Neural crest cell (in vitro differentiated cells): ENCODE measurements at places on chromosomes 4 and X.

DNA sequence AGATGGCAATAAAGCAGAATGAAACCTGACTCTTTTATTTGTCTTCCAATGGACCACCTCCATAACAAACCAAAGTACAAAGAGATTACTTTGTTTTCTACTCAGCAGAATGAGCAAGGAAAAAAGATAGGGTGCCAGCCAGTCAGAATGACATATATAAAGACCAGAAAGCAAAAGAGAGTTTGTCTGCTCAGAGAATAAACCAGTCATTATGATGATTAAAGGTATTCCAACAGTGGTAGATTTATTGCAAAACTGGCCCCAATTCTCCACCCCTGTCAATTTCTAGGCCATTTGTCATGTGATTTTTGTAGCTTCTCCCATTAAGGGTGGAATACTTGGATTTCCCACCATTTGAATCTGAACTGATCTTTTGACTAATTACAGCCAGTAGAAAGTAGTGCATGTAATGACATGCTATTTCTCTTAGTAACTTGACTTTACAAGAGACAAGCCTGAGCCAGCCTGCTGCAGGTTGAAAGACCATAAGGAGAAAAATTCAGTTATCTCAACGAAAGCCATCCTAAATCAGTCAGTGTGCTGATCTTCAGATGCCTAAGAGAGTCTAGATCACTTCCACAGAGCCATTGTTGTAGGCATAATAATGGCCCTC is 203.1 kb downstream of the EPHA5 start:
- no peak for DNase-seq

DNA sequence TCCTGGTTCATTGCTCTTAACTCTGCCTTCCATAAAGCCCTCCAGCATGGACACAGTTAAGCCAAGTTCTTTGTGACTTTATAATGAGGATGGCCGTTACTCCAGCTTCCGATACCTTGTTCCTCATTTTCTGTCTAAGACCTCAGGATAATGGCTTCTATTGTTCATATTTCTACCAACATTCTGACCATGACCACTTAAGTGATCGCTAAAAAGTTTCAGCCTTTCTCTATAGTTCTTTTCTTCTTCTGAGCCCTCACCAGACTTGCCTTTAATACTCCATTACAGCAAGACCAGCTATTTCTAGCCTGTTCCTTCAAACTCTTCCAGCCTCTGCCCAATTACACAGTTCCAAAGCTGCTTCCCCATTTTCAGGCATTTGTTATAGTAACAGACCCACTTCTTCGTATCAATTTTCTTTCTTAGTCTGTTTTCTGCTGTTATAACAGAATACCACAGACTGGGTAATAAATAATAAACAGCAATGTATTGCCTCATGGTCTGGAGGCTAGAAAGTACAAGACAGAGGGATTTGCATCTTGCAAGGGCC is 12.3 kb downstream of the RNF175 start:
- no peak for DNase-seq

DNA sequence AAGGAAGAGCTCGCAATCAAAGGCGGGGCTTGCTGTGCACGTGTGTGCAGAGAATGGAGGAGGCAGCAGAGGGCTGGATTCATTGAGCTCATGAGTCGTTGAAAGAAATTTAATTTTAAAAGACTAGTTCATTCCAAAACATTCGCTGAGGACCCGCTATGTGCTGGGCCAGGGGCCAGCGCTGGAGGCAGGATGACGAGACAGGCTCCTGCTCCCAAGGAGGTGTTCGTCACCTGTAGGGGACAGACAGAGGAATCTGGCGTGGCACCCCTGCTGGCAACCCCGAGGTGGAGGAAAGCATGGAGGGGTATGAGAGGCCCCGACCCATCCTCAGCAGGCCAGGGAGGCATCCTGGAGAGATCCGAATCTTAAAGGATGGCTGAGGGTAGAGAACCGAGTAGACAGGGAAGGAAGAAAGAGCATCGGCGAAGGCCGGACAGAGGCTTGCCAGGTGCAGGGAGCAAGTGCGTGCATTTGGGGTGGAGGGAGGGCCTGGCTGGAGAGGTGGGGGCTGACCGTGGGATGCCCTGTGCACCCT is 96.4 kb downstream of the CPZ start:
- no peak for DNase-seq

DNA sequence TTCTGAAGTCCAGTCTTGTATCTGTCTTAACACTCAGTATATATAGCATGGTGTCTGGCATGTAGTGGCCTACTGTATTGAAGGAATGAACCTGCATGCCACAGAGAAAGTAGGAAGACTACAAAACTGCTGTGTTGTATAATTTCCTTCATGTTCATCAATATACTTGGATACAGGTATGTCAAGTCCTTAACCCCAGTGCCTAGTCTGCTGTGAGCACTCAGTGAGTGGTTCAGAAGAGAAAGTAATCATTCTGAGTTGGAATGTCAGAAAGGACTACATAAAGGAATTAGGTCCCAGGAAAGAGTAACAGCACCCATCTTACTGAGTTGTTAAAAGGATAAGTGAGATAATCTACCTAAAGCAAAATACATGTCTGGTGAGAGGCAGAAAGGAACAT is 32.0 kb downstream of the ABCE1 start:
- no peak for DNase-seq

DNA sequence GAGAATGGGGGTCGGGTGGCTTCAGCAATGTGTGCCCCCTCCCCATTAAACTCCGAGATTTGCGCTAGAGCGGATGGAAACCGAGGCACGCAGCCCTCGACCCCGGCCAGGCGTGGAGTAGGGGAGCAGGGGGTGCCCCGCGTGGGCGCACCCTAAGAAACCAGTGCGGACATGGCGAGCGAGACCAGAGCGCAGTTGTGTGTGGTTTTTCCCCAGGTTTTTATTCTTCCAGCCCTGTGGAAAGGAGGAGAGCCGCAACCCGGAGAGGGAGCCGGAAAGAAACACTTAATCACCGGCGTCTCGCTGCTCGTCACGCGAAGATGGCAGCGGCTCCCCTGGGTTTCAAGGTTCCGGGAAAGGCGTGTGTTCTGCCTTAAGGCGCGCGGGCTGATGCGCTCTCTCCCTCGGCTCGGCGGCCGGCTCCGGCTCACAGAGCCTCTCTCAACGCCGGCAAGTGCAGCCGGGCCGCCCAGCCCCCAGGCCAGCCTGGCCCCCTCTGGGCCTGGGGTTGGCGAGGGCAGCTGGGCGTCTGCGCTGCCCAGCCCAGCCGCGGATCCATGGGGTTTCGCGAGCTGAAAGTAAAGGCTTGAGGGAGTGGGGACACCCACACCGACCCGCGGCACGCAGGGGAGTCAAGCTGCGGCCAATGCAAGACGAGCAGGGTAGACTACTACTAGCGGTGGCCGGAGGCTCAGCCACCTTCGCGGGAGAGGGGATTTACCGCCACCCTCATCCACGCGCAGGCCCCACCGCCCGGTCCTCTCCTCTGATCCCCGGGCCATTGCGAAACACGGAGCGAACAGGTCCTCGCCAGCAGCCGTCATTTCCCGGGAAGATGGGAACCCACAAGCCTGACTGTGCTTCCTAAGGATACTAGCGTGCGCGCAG is 74.0 kb upstream of the BCOR start:
- no peak for DNase-seq

DNA sequence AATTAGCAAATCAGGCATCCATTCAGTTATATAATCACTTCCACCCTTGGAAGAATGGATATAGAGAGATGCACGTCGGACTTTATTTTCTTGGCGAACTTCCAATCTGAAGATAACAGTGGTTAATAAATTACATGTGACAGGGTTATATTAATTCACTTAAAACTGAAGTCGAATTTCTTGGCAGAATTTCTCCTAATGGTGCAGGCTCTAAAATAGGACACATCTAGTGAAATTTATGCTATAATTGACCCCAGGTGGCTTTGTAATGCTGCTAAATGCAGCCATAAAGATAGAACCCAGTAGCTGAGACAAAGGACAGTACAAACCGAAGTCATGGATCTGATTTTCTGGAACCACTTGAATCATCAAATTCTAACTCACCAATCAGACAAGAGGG is 20.8 kb upstream of the SLC10A4 start:
- DNase-seq: no peak

- DNase-seq: no peak
These were observed 449.8 kb upstream of the AR start for GRCh38 chrX:67094061-67094460.

DNA sequence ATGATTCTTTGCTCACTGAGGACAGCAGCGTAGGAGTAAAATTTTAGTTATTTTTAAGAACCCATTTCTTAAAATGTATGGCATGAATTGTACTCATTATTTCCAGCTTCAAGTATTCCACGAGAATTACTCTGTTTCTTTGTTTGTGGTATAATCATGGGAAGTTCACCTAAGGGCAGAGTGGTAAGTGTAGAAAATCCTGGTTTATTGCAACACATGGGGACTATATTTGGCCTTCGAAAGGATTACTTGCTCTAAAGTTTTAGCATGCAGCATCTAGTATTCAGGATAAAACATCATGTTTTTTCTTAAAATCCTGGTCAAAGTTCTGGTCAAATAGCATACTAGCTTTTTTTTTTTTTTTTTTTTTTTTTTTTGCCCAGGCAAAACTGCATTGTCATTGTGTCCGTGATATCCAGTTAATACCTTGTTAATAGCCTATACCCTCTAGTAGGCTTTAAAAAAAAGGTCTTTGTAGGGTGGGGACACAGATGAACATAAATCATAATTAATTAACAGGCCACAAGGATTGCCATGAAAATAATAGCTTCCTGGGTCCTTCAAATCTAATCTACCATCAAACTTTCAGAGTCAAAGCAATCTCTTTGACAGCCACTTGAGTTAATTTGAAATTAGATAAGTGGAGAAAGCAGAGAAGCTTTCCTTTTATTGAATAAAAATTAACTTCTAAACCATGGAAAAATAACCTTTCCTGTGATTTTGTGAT is 44.6 kb upstream of the VEGFC start:
- DNase-seq: no peak

GRCh38 chr4:168208957-168209614 is 109.5 kb downstream of the DDX60 start:
- no peak for DNase-seq

GRCh38 chr4:3364199-3364598 is 71.4 kb downstream of the RGS12 start:
- DNase-seq: no peak

DNA sequence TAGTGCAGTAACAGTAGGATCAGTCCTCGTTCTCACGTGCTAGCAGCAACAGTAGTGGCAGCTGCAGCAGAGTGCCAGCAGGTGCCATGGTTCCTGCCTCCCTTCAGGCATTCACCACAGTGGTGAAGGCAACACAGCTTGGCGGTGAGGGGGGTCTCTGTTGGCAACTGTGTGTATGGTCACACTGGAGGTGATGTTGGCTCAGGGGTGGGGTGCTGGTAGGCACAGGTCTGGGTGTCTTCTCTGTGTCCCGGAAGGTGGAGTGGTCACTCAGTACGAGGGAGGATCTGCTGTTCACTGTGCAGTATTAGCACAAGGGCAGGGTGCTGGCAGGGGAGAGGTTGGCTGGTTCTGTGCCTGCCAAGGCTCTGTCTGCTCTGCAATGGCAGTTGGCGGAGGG is 671.8 kb downstream of the CCSER1 start:
- no peak for DNase-seq

GRCh38 chrX:19750783-19751467 is 136.5 kb downstream of the SH3KBP1 start:
- DNase-seq: no peak

DNA sequence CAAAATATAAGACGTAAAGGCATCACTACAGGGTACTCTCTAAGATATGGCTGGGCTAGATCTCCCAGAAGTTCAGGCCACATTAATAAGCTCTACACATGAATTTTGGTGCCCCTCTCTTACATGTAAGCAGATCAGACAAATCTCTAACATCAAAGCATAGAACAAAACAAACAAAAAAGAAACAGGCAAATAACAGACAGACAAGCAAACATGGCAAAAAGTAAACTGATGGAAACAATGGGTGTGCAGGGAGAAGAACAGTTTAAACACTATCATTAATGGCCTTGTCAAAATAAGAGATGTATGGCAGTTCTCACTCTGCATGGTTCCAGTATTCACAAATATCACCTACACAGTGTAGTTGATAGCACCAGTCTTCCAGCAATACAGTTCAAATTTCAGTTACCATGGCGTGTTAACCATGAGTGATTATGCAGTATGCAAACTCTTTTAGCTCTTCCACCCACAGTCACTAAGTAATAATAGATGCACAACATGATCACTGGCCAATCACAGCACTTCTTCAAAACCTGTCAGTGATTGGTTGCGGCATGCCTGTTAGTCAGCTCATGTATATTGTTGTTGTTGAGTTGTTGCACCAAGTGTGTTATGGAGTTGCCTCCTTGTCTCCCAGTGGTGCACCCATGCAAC is 110.7 kb upstream of the TLR3 start:
- no peak for DNase-seq

DNA sequence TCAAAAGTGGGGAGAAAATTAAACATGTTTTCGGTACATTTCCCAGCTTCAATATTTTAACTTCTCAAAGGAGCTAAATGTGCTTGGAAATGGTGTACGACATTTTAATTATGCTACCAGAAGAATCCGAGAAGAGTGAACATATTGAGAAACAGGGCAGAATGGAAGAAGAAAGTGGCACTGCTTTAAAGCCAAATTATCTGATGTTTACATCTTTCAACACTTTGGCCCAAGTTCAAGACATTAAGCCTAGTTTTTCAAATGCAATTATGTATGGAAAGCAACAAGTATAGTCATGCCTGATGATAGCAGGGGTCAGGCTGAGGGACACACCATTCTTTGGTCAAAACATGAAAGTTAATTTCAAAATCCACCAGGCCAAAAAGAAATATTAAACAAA is 577.9 kb upstream of the ZFP42 start:
- DNase-seq: no peak

- no peak for DNase-seq
These were observed 196.4 kb downstream of the QDPR start for GRCh38 chr4:17315459-17315858.

DNA sequence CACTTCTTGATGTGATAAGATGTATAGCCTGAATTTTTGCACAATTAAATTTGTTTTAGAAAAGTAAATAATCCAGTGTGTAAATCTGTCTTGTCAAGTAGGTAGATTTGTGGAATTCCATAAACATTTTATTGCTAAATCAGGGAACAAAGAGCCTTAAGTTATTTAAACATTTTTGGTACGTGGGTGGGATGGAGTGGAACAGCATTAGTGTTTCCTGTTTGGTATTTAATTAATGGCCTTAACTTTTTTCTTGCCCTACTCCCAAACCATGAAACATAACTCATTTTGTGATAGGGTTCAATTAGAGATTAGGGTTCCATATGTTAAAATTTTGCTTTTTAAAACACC is 5.1 kb downstream of the NUDT9 start:
- no peak for DNase-seq

GRCh38 chr4:74159143-74159709 is 1.3 kb downstream of the MTHFD2L start:
- DNase-seq: no peak

GRCh38 chrX:44997888-44998287 is 124.9 kb downstream of the KDM6A start:
- no peak for DNase-seq

- no peak for DNase-seq
These were observed 39.2 kb upstream of the TLR3 start for GRCh38 chr4:186029571-186030398.

DNA sequence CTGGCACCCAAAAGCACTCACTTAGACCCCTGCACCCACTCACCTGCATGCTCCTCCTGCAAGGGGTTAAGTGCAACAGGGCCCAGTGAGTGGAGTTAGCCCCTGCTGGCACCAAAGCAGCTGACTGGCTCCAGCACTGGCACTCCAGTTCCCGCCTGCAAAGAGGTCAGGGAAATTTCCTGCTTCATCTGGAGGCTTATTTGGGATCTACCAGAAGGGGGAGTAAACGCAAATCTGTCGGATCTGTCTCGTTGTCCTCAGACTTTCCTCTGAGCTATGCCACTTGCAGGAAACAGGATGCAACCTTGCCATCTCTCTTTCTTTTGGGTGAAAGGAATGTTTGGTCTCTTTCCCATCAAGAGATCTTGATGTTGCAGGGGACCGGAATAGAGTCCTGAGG is 435.6 kb downstream of the PCDH10 start:
- DNase-seq: no peak
